ENCODE measurements at places on chromosomes 5 and 9. TPM values are rescaled to one million over a fixed set of nuclear protein-coding genes. Genes with fewer than 3 reads are reported as not detected.

The COL15A1 gene
- 104 TPM for total RNA-seq

The HAVCR1 gene
- total RNA-seq = not detected

The SPATA31A3 gene
- not detected for total RNA-seq

The PPIC gene
- total RNA-seq = 66.4 TPM

The SMIM32 gene
- not detected for total RNA-seq

The SLCO6A1 gene
- total RNA-seq = not detected

The FOXD1 gene
- 3.2 TPM for total RNA-seq

The VCAN gene
- 151 TPM for total RNA-seq

Measured in uterine smooth muscle cell (primary cell).